Lower leg skin (tissue), 4 donors: ENCODE measurements at places on chromosomes 5 and 9. TPM values are rescaled to one million over a fixed set of nuclear protein-coding genes. Genes with fewer than 3 reads are reported as not detected.
A peak's percentile ranks its signal among the peaks of the same experiment; 100 is the strongest.

The DBH gene
- total RNA-seq: 0.06 TPM

The DMRT3 gene
- not detected for total RNA-seq

DNA sequence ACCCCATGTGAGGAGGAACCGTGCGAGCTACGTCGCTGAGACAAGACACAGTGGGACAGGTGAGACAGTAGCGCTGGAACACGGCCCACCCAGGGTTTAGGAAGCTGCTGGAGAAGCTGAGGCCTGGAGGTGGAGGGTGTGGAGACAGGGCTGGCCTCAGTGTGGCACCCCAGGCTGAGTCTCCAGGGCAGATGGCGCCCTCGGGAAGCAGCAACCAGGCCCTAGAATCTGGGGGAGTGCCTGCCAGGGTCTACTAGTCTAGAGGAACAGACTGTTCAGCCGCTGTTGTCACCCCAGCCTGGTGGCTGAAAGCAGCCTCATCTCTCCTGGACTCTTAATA, 4.6 kb upstream of the TERT start:
- DNase-seq: no peak

The ZNF883 gene
- 1.0 TPM for total RNA-seq

The PPIC gene
- total RNA-seq: 17.5 TPM

The DMRTA1 gene
- total RNA-seq: 0.07 TPM

DNA sequence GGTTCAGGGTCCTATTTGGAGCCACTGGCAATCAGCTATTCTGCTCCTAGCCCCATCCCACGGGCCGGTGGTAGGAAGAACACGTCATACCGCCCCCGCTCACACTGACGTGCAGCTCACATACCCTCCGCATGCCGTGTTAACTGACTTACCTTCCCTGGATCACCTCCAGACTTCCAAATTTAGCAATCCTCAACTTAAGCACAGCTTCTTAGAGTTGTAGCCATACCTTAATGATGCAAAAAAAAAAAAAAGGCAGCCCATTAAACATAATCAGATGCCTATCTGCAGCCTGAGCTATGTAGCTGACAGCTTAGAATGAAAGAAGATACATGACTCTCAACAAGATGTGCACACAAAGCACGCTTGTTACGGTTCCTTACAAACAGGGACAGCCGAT, 93.0 kb downstream of the IRX2 start:
- DNase-seq: no peak

DNA sequence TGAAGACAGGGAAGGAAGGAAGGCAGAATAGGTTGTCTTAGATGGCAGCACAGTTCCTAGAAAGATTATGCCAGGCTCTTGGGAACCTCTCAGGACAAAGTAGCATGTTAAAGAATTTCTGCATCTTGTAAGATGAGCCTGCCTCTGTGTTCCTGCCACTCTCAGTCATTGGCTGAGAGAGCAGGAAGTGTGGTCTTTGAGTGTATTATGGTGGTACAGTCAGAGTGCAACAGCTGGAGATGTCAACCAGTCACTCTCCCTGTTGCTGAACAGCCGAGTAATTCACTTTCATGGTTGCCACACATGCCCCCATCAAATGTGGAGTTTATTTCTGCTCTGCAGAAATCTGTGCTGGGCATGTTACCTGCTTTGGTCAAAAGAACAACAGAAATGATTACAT, 659.6 kb upstream of the RIOK2 start:
- DNase-seq: no peak

- DNase-seq: peak; percentile 63
Measured at GRCh38 chr5:174688441-174689354, 35.7 kb upstream of the MSX2 start.

- no peak for DNase-seq
Measured at GRCh38 chr5:142674531-142675469, 11.1 kb downstream of the FGF1 start.

- DNase-seq: no peak
Measured at GRCh38 chr5:115435778-115436712, 108.5 kb downstream of the FEM1C start.

GRCh38 chr9:76980566-76980965, 38.9 kb upstream of the FOXB2 start:
- no peak for DNase-seq

DNA sequence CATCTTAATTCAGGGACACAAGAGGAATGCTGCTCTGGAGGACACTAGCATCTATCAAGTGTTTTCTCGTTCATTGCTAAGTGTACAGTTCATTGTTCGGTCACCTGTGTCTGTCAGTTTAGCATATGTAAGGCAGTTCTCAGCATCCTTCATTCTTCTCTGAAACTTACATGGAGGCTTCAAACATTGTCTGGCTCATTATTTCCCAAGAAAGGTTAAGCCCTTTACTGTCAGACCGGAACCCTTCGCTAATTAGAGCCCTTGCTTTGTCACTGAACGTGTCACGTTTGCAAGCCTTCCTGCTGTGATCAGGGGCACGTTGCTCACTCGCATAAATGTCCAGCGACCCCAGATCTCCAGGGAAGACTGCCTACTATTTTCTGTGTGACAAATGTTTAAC, 62.3 kb upstream of the RIOK2 start:
- no peak for DNase-seq

DNA sequence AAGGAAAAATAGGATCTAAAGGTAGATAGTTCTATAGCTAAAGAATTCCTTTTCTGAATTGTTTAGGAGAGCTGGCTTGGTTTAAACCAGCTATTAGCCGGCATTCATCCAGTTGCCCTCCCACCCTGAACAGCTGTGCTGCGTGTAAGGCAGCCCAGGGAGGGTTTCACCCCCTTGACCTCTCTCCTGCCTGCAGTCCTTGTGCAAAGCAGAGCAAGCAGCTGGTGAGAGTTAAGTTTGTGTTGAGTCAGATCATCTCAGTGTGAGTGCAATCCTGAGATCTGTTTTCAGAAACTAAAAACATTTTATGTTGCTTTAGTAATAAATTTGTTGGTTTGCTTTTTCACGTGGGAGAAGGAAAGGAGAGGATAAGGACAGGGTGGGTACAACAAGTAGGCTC, 13.0 kb downstream of the SLC25A25 start:
- DNase-seq: no peak

DNA sequence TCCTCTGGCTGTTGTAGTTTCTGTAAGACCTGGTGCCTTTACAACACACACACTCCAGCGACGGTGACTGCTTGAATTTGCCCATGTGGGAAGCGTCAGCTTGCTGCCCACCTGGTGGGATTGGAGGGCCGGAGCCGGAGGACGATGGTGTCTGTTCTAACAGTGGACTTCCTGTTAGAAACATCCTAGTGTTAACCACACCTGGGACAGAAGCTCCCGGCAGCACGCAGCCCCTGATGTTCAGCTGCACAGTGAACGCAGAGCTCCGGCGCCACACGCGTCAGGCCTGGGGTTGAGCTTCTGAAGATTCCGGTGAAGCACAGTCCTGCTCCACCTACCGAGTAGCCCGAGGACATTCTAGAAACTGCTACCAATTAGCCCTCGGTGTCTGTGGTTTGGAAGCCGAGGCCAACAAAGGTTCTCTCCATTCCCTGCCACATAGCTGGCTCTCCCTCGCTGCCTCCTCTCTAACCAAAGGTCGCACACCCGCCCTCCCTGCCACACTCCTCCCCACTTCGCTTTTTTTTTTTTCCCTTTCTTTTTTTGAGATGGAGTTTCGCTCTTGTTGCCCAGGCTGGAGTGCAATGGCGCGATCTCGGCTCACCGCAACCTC, 14.4 kb downstream of the PMPCA start:
- no peak for DNase-seq

DNA sequence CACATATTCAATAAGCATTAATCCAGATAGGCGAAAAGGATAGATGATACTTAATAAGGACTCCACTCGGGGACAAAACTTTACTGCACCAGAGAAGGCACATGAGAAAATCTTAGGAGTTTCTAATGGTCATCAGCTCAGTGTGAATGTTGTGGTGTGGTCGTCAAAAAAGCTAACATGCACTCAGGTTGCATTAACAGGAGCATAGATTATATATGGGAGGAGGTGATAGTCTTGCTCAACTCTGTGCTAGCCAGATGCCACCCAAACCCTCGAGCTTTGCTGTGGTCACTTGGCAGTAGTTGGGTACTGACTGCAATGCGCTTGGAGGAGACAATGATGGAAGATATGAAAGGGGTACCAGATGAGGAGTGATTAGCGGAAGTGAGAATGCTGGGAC, 8.6 kb upstream of the COL27A1 start:
- DNase-seq: no peak

The ADGRV1 gene
- total RNA-seq: 4.0 TPM

The MYOT gene
- total RNA-seq: 3.2 TPM

The SOX30 gene
- total RNA-seq: not detected

GRCh38 chr9:70020991-70021571, 22.6 kb upstream of the MAMDC2 start:
- no peak for DNase-seq

DNA sequence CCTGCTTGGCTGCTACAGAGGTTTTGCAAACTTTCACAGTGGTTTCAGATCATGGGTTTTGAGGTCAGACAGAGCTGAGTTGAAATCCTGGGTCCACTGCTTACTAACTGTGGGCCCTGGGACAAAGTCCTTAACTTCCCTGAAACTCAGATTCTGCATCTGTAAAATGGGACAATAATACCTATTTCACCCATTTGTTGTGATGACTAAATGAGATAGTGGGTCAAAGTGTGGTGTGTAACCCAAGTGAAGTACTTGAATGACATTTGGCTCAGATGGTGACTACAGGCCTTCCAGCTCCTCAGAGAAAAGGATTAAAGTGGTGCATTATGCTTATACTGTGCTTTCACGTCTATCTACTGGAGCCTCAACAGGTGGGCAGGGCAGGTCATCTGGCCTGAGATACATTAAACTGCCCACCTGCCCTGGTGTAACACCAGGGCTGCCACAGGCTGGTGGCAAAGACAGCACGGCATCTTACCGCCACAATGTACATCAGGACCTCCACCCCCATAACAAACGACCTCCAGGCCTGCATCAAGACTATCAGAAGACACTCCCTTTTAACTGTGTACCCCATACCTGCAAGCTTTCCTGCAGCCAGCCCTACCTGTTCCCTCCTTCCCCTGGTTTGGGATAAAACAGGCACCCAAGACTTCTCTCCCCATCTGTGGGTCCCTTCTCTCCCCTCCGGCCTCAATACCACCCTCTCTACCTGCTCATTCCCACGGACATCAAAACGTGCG, 846 bp upstream of the TRAF1 start:
- no peak for DNase-seq

The MEF2C gene
- total RNA-seq: 10.0 TPM

- no peak for DNase-seq
Measured at GRCh38 chr5:34047774-34048572, 5.0 kb upstream of the C1QTNF3 start.

- DNase-seq: no peak
Measured at GRCh38 chr9:8895861-8896224, 1096.3 kb upstream of the DMAC1 start.

The NEK6 gene
- total RNA-seq: 7.3 TPM

- no peak for DNase-seq
Measured at GRCh38 chr9:136862849-136863622, 3.1 kb downstream of the EDF1 start.

GRCh38 chr5:58182287-58182841, 277.5 kb downstream of the PLK2 start:
- no peak for DNase-seq

- no peak for DNase-seq
Measured at GRCh38 chr5:39843767-39844166, 419.0 kb upstream of the DAB2 start.

DNA sequence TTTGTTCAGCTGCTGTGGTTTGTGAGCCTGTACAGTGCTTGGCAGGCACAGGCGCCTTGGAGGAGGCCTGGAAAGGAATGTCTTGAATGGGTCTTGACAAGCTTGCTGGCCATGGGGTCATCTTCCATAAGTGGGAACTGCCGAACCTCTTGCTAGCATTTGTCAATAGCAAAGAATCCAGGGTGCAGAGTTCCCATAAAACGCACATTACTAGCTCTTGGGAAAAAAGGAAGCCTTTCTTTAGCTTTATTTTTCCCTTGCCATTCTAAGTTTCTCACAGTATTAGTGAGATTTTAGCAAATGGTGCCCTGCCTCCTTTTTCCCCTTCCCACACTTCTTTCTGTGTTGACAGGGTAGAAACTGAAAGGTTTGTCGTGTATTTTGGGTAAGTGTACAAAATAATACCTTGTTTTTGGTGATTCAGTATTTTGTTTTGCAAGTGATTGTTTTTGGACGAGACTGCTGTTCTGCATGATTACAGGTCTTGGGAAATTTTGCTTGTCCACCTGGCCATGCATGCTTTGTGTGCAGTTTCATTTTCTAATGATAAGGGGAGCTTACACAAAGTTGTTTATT, 82.0 kb downstream of the ADGRV1 start:
- no peak for DNase-seq

The BARHL1 gene
- total RNA-seq: not detected

DNA sequence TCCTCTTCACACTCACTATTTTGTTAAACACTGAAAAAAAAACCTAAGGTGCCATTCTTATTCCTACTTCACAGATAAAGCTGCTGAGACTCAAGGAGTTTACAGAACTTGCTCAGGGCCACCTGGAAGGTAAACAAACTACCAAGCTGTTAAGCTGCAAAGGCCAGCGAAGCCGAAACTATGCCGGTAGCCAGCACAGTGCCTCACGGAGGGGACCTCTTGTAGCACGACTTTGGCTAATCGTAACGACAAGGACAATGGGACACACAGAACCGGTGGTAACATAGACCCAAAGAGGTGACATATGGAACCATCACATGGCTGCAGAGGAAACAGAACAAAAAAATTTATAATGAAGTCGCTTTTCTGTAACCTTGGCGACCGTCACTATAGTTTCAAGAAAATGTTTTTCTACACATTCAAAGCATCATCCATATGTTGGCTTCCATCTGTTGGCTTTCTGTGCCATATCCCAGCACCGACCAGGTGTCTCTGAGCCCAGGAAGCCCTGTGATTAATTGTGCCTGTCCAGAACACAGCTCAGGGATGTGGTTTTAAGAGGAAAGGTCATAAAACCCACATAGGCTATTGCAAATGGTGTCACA, 60.3 kb downstream of the S1PR3 start:
- no peak for DNase-seq

GRCh38 chr5:73274881-73275663, 102.1 kb downstream of the TMEM174 start:
- DNase-seq: no peak

DNA sequence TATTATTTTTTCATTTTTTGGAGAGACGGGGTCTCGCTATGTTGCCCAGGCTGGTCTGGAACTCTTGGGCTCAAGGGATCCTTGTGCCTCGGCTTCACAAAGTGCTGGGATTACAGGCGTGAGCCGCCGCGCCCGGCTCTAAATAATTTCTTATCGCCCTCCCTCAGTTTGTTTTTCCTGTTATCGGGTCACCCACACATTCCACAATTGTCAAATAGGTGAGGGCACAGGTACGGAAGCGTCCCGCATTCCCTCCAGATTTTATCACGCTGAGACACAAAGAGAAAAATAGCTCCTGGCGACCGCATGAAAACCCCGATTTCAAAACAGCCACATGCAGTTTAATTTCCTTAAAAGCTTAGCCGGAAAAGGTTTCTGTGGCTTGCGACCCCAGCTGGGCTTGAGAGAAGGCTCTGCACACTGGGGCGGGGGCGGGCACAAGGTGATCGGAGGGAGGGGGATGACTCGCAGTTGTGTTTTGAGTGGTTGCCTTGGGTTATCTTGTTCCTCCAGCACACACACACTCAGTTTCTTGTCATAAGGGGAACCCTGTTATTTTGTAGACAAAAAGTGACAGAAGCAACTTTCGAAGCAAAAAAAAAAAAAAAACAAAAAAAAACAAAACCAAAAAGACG, 717 bp upstream of the IQGAP2 start:
- DNase-seq: peak; percentile 84

The PALM2AKAP2 gene
- 2.0 TPM for total RNA-seq

GRCh38 chr5:107809201-107810034, 138.7 kb upstream of the EFNA5 start:
- DNase-seq: no peak

GRCh38 chr5:54669285-54669684, 151.7 kb downstream of the SNX18 start:
- no peak for DNase-seq

The APBB3 gene
- total RNA-seq: 14.0 TPM
